T-helper 2 cell treated with Interferon-gamma antibody and Interleukin-4, amounts not matched to agents 5 μg/mL and 100 μg/mL, for 36 hours (primary cell): ENCODE measurements at places on chromosomes 1 and 21.

GRCh38 chr1:185869590-185869989 lies 135.4 kb downstream of the HMCN1 start:
- DNase-seq, result no peak

GRCh38 chr1:224543453-224543852 lies 72.7 kb upstream of the CNIH3 start:
- no peak for DNase-seq

- no peak for DNase-seq
These were observed 120.8 kb upstream of the GADD45A start for GRCh38 chr1:67564193-67564592.

- DNase-seq, result no peak
These were observed 30.0 kb downstream of the LRRC3 start for GRCh38 chr21:44485254-44485793.

DNA sequence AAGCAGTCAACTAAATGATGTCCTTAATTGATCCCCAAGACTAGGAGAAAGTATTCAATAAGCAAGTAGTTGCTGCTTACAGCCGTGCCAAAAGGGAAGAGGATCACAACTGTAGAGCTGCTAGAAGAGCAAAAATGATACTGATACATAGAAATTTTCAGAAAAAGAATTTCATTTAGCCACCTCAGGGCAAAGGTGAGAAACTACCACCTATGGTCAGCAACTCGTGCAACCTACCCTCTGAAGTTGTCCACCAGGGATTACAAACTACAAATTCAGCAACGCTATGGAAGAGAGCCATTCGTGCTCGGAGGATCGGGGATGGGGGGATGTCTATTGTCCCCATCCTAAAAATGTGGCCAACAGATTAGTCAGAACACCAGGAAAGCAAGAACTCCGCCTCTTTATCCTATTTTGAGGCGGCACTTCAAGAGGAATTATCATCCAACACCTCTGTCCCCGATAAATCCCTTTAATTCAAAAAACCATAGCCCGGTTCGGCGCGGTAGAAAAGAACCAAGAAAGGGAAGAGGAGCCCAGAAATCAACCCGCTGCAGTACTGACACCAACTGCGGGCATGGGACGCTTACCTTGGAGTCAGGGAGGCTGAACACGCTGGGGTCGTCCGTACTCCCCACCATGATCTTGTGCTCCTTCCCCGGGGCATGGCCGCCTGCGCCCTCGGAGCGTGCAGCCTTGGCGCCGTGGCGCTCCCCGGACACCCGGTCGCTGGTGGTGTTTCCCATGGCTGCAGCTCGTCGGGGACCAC lies 687 bp downstream of the PRKAB2 start:
- no peak for DNase-seq

- no peak for DNase-seq
These were observed 6.9 kb upstream of the EFNA3 start for GRCh38 chr1:155071701-155072100.
